ENCODE measurements at places on chromosomes 4 and X.

DNA sequence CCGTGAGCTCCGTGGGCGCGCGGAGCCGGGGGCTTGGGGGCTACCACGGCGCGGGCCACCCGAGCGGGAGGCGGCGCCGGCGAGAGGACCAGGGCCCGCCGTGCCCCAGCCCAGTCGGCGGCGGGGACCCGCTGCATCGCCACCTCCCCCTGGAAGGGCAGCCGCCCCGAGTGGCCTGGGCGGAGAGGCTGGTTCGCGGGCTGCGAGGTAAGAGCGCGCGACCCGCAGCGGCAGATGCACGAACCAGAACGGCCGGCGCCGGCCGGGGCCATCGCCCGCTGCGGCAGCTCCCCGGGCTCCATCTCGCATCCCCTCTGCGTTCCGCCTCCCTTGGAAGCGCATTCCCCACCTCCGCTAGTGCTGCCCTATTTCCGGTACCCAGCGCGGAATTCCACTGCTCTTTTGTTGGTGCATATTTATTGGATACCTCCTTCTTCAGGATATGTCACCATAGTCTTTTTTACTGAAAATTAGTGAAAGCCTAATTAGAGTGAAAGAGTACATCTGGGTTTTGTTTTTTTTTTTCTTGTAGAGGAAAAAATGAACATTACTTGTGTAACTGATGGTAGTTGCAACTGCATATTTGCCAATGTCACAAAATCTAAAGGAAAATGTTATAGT, 797 bp downstream of the PKD2 start:
- DNase-seq, result no peak

DNA sequence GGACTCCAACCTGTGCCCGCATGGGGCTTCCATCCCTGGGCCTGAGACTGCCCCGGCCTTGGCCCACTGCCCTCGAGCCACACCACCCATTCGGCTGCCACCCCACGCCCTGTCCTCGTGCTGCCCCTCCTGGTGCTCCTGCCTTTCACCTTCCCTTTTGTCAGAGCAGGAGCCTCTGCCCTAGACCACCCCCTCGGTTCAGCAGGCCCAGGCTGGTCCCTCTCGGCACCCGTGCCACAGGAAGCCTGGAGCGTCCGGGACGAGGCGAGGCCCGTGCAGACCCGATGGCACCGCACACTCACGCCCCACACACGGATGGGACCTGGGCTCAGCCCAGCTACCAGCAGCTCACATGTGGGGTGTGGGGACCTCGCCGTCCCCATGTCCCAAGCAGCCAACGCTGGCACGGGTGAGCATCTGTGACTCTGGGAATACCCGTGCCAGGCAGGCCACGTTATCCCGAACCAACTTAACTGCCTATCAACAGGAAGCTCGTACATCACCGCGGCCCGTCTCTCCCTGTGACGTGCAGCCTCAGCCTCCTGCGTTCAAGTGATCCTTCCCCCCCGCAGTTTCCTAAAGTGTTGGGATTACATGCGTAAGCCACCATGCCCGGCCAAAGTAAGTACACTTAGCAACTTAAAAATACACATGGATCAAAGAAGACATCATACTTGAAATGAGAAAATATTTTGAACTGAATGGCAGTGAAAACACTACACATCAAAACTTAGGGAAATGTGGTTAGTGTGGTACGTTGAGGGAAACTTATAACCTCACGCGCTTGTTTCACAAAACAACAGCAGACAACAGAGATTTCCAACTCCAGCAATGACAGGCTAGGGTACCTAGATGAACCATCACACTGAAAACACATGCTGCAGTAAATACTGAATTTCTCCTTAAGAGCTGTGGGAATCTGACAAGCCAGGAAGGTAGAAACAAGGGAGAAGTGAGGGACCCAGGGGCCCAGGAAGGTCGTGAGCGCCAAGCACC, 29.0 kb downstream of the LRPAP1 start:
- no peak for DNase-seq

DNA sequence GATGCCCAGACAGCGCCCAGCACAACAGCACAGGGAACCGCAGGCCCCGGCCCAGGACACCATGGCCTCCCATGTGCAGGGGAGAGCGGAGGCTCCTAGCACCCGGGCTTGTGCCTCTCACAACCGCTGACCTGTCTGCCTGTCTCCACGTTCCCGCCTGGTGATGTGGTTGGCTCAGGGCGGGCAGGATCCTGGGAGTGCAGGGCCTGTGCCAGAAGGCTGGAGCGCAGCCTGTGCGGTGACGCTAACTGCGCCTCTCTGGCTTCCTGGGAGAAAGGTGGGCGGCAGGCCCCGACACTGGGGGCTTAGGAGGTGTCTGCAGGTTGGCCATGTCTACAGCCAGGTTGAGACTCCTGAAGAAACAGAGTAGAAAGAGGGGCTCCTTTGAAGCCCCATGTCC, 48.7 kb downstream of the CPZ start:
- DNase-seq, result no peak

- peak; percentile 57 for DNase-seq
Measured at GRCh38 chrX:17374619-17375366, at the start of gene NHS. Gene NHS (plus strand): TSS chrX:17375200. CDS start chrX:17375758, 558 bp downstream.

DNA sequence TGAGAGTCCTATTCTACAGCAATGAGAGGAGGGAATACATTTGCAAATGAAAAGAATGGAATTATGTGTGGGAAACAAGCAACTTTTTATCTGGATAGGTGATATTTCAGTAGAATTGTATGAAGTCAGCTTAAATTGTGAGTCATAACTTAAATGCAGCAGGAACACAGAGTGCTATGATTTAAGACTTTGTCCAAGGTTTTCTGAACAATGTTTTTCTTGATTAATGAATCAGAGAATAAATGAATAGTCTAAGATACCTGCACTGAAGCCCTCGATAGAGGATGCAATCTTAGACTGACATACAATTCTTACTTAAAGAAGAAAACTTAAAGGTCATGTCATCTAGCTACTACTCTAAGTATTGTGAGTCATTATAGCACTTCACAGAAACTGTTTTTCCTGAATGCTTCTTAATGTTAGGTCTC, 8.0 kb downstream of the ARHGEF38 start:
- no peak for DNase-seq

DNA sequence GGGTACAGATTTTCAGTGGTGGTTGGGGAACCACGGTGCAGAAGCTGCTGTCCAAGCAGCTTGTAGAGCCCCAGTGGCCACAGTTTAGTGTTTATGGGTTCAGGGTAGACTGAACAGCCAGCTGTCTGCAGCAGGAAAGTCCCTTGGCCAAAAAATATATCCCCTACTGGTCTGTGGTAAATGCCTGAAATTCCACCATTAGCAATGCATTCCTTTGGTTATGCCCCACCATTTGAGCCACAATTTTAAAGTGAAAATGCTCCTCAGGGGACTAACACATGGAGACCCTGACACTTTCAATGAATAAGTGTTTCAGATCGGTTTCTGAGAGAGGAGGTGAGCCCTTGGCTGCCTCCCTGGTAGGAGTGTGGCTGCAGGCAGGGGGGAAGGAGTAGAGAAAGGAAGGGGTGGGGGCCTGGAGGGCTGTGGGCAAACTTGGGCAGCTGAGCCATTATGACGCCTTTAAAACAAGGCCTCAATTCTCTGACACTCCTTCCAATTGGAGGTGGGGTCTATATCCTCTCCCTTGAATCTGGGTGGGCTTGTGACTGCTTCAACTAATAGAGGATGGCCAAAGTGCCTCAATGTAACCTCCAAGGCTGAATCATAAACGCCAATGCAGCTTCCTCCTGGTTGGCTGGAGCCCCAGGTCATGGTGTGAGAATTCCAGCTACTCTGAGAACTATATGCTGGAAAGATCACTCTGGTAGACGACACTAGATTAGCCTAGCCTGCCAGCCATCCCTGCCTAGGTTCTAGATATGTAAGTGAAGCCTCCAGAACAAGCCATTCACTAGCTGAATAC, 75.8 kb upstream of the ATP6AP2 start:
- peak; percentile 56 for DNase-seq

DNA sequence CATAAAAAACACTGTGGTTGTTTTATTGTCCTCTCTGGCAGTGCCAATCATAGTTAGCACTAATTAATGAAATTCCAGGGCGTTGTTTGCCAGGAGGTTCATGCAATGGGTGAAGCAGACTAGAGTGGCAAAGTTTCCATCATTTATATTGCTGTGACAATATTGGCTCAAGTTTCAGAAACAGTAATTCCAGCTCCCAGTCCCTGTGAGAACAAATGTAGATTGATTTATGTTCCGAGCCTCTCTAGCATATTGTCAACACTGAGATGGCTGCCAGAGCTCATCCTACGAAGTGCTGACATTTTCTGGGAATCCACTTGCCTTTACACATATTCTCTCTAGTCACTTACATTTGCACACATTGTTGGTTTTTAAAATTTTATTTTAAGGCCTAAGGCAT, 440.0 kb upstream of the IGFBP7 start:
- no peak for DNase-seq

DNA sequence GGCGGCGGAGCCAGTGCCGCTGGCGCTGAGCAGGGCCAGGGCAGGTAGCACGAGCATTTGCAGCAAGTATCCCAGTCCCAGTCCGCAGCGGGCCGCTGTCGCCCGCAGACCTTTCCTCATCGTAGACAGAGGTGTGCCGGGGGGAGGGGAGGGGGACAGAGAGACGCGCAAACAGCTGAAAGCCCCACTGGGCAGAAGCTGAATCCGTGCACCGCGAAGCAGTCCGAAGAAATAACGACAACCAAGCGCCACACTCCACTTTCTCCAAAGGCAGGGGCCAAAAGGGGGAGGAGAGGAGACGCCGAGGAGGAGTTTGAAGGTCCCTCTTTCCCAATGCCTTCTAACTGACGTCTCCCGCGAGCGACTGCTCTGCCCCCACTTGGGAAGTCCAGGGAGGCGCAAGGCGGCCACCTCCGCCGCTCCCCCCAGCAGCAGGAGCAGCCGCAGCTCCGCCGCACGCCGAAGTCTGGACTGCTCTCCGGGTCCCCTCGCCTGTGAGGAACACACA, at the start of gene UNC5C:
UNC5C (minus strand) TSS at position 236 of the 508 bp plus-strand sequence.
- peak; percentile 63 for DNase-seq

DNA sequence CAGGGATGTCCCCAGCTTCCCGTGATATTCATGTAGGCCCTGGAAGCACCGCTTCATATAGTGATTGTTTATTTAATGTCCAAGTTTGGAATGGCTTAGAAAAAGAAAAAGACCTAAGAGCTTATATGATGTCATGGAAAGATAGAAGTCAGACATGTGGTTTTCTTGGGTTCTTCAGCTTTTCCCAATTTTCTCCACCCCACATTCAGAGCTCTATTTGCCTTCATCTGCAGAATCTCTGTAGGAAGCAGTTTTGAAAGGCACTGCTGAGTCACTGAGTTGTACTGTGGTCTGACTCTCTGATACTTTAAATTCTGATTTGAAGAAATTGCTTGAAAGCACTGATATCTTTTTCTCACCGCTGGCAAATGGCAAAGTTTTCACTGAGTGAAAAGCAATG, 120.6 kb upstream of the EDNRA start:
- peak; percentile 94 for DNase-seq

DNA sequence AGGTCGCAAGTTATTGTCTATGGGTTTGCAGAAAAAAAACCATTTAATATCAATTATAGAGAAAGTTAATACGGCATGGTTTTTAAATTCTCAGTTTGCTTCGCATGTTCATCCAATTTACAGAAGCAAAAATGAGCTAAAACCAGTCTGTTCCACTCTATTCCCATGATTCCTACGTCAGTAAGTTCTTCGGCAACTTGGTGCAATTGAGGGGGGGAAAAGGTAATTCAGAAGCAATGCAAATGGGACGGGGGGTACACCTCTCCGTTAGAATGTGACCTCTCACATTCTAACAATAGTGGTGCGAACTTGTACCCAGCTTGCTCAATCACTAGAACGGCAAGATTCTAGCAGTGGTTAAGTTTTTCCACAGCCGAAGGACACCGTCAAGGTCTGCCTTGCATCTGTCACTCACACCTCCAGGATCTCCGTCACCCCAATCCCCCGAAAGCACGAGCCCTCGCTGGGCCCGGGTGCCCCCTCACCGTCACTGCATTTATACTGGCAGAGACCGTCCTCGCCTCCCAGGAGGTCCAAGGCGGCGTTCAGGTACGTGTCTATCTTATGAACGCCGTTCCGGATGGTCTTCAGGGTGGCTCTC, 653 bp downstream of the PLA2G12A start:
- DNase-seq, result no peak

GRCh38 chr4:79964400-79965211, 108.4 kb downstream of the ANTXR2 start:
- no peak for DNase-seq

GRCh38 chr4:102825261-102826091, 1.9 kb downstream of the UBE2D3 start:
- DNase-seq, result peak; percentile 53

DNA sequence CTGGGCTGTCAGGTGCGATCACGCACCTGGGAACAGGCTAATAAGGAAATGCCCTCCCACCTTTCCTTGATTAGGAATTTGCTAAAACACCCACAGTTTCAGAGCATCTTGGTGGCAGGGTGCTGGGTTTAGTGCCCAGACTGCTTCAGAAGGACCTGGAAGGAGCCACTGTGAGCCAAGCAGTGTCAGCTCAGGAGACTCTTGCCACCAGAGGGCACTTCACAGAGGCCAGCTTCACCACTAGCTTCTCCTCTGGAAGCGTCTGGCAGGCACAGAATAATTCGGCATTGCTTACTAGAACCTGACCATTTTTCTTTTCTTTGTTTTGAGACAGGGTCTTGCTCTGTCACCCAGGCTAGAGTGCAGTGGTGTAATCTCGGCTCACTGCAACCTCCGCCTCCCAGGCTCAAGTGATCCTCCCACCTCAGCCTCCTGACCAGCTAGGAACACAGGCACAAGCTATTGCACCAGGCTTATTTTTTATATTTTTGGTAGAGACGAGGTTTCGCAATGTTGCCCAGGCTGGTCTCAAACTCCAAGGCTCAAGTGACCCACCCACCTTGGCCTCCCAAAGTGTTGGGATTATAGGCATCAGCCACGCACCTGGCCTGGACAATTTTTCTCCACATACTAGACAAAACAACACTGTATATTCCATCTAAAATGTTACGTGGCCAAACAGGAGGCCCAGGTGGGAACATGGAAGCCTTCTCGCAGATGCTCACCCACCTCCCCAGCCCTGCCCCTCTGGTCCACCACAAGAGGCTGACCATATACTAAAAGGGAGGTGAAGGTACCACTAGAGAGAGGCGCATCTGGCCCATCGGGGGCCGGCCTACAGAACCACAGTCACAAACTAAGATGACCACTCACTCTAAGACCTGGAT, 14.1 kb downstream of the NOP14 start:
- no peak for DNase-seq

- no peak for DNase-seq
Measured at GRCh38 chr4:77163641-77164040, 6.6 kb downstream of the CCNG2 start.
